ENCODE measurements at places on chromosomes 4 and X.

DNA sequence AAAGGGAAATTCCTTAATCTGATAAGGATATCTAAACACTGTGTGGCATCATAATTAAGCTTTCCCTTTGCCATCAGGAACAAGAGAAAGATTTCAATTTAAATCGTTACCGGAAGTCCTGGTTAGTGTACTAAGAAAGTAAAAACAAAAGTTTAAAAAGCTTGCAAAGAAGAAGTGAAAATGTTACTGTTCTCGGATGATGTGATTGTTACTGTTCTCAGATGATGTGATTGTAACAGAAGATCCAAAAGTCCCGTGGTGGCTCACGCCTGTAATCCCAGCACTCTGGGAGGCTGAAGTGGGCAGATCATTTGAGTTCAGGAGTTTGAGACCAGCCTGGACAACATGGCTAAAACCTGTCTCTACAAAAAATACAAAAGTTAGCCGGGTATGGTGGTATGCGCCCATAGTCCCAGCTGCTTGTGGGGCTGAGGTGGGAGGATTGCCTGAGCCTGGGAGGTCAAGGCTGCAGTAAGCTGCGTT lies 62.5 kb downstream of the RGS12 start:
- DNase-seq: no peak

- no peak for DNase-seq
Measured at GRCh38 chrX:79100791-79101484, 43.5 kb upstream of the GPR174 start.

DNA sequence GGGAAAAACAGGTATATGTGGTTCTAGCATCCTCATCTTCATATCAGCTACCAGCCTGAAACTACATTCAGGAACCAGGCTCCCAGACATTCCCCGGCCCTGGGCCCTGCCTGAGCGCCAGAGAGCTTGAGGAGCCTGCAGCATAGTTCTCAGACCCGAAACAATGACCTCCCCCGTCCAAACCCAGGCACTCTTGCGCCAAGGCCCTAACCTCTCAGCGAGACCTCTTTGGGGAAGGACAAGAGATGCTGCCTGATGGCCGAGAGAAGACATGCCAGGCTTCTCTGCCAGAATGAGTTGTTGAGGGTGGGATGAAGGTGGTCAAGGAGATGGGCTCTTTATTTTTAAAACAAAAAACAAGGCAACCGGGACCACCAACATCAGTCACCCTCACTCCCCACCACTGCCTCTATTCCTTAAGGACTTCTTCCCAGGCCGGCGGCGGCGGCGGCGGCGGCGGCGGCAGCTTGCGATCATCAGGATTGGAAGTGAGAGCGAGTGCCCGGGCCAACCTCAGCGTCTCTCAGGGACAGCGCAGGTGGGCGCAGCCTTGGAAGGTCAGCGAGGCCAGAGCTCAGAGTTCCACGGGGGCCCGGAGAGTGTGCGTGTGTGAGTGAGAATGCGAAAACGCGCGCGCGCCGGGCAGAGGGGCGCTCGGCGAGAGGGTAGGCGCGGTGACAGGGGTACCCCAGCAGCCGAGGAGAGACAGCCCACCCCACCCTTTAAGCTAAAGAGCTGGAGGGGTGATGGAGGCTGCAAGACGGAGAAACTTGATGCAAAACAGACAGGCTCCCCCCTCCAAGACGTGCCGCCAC lies 601 bp downstream of the INPP4B start:
- DNase-seq: no peak

- DNase-seq: no peak
Measured at GRCh38 chr4:136939781-136940180, 592.5 kb downstream of the PCDH18 start.

GRCh38 chr4:123749383-123749782 lies 352.8 kb downstream of the SPRY1 start:
- DNase-seq: no peak

DNA sequence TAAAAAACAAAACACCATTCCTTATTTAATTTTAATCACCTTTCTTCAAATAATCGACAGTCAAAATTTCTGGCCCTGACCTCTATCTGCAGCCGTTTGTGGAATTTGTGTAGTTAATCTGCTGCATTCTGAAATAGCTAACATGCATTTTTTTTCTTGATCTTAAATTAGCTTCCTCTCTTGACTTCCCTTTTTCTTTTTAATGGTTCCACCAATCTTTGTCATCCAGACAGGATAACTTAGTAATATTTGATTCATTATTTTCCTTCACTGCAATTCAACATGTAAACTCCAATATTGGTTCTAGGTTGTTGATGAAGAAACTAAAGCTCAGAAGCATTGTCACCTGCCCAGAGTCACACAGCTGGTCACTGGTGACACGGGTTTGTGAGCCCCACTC lies 77.3 kb downstream of the ARHGAP10 start:
- DNase-seq: no peak

DNA sequence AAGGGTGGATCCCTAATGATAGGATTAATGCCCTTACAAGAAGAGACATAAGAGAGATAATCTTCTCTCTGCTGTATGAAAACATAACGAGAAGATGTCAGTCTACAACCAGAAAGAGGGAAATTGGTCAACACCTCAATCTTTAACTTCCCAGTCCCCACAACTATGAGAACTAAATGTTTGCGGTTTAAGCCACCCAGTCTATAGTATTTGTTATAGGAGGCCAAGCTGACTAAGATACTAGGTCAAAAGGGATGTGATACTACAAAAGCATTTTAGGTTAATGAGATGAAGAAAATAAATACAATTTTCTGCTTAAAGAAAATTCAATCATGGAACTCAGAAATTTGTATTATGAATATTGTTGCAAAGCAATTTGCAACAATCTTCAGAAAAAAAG lies 55.4 kb upstream of the LHFPL1 start:
- DNase-seq: no peak

GRCh38 chr4:79023799-79024770 lies 84.8 kb upstream of the PAQR3 start:
- DNase-seq: no peak

- DNase-seq: no peak
Measured at GRCh38 chr4:53855581-53856250, 208.7 kb downstream of the CHIC2 start.

DNA sequence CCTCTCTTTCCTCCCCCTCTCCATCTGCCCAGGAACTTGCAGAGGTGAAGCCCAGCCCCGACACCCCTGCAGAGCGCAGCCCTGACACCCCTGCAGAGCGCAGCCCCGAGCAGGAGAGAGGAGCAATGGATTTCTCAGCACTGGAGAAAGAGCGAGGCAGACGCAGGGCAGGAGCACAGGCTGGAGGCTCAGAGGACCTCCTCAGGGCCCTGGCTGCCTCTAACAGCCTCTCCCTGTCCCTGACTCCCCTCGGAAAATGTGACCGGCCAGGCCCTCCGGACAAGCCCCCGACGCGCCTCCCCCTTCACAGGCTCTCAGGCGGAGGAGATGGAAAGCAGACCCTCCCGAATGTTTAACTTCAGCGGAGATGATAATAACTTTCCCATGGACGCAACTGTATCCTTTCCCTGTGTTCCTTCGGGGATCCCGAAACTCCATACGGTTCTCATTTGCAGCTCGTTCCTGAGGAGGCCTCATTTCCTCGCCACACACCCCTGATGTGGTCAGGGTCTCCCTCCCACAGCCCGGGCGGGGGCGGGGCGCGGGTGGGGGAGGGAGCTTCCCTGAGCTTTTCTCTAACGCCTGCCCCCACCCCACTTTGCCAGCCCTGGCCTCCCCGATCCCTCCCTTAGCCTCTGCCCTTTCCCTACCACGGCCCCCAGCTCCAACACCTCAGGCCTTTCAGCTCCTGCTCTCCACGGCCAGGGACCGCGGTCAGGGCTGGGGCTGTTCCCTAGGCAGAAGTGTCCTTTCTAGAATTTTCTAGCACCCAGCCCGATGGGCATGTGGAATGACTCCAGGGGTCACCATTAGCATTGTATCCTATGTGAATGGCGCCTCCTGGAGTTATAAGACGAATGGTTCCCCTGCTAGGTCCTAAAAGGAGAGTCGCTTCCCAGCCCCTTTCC lies 201.1 kb upstream of the BCOR start:
- no peak for DNase-seq

DNA sequence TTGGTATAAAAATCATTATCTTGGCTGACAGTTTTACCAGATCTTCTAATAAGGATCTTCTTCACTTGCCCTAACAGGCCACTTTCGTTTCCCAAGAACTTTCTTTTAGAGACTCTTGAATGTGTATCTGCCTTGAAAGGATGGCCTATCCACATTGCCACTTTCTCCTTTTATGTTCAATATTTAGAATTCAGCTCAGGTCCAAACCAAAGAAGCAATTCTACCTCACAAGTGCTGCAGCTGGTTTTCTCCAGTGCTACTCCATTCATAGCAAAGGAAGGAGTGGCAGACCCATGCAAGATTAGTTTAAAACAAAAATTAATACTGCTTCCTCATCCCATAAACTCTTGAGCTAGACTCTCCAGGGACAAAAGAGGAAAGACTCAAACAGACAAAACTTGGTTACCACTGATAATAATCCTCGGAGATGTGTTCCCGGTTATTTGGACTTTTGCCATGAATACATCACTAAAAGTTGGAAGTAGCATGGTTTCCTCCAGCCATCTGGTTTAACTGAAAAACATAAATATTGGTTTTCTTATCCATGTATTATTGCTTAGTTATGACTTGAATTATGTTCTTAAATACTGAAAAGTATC lies 401.8 kb downstream of the PABPC4L start:
- no peak for DNase-seq

DNA sequence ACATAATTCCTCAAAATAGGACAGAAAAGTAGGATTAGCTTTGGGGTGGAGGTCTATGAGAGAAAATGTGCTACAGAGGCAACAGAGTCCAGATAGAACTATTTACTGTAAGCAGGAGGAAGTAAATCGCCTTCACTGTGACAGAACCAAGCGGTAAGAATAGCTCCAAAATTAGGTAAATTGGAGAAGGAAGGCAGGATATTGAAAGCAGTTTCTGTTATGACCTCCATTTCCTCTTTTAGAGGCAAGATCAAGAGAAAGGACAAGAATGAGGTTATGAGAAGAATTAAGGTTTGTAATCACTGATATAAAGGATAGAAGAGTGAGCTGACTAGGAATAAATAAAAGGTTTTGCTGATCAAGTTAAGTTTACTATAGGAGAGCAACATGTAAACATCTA lies 44.1 kb upstream of the NEUROG2 start:
- no peak for DNase-seq

- no peak for DNase-seq
Measured at GRCh38 chr4:77127215-77127614, 29.8 kb upstream of the CCNG2 start.

- no peak for DNase-seq
Measured at GRCh38 chr4:36164900-36165630, 79.2 kb downstream of the ARAP2 start.

DNA sequence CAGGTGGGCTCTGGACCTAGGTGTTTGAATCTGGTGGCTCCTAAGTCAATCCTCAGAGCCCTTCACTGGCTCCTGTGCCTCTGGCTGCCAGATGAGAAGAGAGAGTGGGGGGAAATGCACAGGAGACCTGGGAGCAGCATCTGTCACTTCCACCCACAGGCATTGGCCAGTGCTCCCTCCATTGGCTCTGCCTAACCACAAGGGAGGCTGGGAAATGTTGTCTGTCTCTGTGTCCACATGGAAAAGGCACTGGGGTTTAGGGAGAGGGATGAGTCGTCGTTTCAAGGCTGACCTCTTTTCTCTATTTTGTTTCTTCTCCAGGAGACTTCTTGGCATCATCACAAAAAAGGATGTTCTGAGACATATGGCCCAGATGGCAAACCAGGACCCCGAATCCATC lies 76.4 kb downstream of the CLCN4 start:
- DNase-seq: no peak

DNA sequence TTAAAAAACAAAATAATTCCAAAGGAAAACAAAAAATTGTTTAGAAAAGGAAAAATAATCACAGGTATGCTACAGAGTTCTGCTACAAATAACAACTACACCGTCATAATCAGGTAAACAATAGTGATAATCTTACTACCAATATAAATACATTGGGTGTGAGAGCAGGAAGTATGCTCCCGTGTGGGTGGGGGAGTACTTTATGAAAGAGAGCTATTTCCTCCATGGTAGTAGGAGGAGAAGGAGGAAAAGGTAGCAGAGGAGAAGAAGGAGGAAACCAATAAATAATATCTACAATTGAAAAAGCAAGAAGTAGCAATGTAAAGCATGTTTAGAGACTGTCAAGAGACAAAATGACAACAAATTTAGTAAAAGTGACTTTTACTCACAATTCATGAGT lies 35.1 kb downstream of the TEC start:
- no peak for DNase-seq

- no peak for DNase-seq
Measured at GRCh38 chr4:113881256-113881655, 98.2 kb downstream of the ARSJ start.

GRCh38 chr4:7699031-7699430 lies 240.6 kb downstream of the AFAP1 start:
- no peak for DNase-seq

DNA sequence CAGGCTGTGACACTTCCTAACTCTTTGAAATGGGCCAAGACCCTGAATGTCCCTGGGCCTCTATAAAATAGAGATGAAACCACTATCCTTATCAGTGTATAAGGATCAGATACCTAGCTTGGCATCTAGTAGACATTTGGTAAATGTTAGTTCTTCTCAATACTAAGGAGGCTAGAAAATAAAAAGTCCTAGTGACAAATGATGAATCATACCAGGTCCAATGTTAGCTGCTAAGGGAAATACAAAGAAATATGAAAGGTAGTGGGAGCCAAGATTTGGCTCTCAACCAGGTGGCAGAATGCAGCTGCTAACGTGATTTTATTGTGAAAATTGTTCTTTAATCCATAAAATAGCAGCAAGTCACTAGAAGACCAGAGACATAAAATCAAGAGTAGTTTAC lies 19.8 kb upstream of the PPARGC1A start:
- no peak for DNase-seq

GRCh38 chrX:23513121-23513520 lies 154.2 kb upstream of the PRDX4 start:
- DNase-seq: no peak

- DNase-seq: no peak
Measured at GRCh38 chr4:53963336-53963735, 101.1 kb downstream of the CHIC2 start.

GRCh38 chr4:95255396-95256107 lies 293.2 kb downstream of the UNC5C start:
- DNase-seq: no peak

GRCh38 chrX:39726771-39727170 lies 371.0 kb downstream of the BCOR start:
- DNase-seq: no peak

GRCh38 chrX:38859602-38860001 lies 58.3 kb downstream of the MID1IP1 start:
- no peak for DNase-seq

DNA sequence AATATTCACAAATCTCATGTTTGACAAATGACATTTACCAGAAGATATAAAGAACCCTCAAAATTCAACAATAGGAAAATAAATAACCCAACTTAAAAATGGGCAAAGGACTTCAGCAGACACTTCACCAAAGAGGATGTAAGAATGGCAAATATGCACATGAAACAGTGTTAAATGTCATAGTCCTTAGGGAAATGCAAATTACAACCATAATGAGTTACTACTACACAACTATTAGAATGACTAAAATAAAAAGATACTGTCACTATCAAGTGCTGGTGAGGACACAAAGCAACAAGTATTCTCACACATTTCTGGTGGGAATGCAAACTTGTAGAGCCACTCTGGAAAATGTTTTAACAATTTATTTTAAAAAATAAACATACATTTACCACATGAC lies 40.8 kb upstream of the NR0B1 start:
- DNase-seq: no peak

GRCh38 chr4:163892417-163892816 lies 397.9 kb downstream of the TMA16 start:
- no peak for DNase-seq
